ENCODE measurements at places on chromosomes 1 and 21. TPM values are rescaled to one million over a fixed set of nuclear protein-coding genes. Genes with fewer than 3 reads are reported as not detected.

The AIRE gene
- 0.03 TPM for polyA plus RNA-seq

DNA sequence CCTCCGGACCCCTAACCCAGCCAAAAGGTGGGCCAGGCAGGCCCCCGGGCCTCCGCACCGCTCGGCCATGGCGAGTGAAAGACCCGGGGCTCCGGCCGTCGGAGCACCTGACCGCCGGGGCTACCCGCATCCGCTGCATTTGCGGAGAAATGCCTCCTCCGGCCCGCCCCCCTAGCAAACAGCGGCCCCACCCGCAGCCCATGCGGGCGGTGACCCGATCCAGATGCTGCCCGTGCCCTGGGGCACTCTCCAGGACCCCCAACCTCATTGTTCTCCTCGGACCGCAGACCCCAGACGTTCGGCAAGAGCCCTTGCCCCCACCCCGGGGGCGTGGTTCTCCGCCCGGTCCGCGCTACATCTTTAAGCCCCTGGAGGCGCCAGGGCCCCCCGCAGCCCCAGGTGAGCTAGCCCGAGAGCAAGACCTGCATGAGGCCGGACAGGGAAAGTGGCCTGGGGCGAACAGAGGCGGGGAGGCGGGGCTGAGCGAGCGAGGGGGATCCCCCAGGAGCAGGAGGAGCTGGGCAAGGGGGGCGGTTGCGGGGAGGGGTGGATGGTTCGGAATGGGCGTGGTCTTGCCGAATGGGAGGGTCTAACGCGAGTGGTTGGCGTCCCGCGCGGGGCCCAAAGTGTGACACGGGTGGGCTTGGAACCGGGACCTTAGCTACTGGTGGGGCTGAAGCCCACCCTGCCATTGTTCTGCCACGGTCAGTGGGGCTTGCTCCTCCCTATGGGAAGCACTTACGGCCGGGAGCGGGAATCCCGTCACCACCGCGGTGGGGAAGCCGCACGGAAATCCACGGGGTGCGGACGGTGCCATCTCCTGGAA is 6.3 kb upstream of the CRYBG2 start:
- DNase-seq = no peak

The PTAFR gene
- polyA plus RNA-seq = 5.3 TPM

DNA sequence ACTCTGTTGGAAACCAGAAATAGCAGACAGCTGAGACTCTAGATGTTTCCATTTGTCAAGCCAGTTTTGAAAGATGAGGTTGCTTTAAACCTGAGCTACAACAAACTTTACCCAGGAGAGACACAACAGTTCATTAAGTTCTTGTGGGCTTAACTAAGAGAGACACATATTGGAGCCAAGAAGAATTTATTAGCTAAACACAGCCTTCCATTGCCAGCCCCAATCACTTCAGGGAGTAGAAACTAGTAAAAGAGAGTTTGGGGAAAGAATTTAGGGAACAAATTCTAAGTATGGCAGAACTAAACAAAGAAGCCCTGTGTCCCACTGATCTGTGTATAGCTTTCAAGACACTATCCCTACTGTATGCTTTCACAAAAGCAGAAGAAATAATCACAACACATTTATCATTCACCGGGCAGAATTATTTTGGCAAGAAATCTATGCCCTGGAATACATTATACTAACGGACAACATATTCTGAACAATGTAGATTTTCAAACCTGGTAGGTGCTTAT is 87.3 kb upstream of the KAZN start:
- DNase-seq = no peak

GRCh38 chr1:9874959-9875635 is 35.0 kb downstream of the CTNNBIP1 start:
- DNase-seq = no peak

The RUNX3 gene
- polyA plus RNA-seq = 2.5 TPM

DNA sequence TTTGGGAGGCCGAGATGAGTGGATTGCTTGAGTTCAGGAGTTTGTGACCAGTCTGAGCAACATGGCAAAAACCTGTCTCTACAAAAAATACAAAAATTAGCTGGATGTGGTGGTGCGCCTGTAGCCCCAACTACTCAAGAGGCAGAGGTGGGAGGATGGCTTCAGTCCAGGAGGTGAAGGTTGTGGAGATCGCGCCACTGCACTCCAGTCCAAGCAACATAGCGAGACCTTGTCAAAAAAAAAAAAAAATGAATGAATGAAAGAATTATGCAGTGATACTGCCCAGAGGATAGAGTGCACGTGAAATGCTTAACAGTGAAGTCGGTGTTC is 429 bp upstream of the DPH2 start:
- DNase-seq = no peak

DNA sequence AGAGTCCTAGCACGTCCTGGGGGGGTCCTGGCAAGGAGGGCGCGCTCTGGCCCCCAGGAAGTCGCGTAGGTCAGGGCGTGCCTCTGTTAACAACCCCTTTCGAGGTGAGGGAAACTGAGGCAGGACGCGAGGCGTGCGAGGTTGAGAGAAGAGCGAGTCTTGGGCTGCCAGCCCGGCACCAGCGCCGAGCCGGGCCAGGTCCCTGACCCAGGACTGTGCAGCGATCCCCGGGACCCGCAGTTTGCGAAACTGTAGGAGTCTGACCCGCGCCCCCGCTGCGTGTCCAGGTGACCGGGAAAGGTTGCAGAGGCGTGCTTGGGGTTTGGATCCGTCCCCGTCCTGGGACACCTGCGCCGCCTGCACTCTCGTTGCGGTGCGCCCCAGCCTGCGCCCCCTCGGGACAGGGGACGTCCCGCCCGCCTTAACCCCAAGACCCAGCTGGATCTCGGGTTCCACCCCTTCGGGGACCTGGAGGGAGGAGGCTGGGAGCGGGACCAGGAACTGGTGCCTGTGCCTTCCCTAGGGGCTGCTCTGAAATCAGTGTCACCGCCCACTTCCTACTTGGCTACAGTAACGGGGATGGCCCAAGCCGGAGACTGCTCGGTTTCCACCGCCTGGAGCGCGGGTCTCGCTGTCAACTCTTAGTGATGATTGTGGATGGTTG is 493 bp downstream of the DISC1 start:
- DNase-seq = no peak

- DNase-seq = no peak
Observed at GRCh38 chr1:155174324-155175280, 953 bp downstream of the TRIM46 start.

DNA sequence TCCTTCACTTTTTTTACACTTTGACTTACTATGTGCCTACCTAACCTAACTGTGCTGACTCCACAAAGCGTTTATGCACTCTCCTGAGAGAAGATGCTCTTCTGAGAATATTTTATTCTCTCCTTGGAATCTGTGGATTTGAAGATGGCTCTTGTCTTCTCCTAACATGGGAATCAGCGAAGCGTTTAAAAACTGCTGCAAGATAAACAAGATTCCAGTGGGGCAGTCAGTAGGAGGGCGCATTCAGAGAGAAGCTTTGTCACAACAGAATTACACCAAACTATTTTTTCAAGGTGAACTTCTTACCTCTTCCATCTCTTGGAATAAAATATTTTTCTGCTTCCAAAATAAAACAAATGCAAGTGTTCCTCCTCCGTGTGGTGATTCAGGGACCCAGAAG is 113.1 kb downstream of the FOXD2 start:
- DNase-seq = no peak

DNA sequence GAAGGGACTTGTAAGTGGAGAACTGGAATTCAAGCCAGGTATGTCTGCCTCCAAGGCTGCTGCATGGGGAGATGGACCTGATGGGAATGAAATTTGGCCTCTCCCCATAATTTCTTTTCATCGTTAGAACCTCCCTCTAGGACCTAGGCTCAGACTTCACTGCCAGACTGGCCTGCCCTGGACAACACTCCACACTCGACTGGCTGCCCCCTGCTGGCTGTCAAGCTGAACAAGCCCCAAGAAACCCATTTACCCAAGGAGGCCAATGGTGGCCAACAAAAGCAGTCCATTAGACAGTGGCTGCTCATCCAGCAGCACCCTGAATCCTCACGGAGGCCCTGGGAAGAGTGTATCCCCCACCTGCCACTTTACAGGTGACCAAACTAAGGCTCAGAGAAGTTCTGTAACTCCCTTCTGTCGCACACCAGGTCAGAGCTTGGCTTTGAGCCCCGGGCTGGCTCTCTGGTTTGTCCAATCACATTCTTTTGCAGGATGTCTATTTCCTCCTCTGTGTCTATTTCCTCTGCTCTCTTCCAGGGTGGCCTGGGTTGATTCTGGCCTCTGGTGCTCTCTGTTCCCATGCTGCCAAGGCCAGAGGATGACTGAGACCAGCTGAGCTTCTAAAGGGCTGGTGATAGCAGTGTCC is 3.8 kb downstream of the RNF186 start:
- DNase-seq = no peak

The SFN gene
- polyA plus RNA-seq = 23.5 TPM

The VTCN1 gene
- polyA plus RNA-seq = 0.70 TPM

DNA sequence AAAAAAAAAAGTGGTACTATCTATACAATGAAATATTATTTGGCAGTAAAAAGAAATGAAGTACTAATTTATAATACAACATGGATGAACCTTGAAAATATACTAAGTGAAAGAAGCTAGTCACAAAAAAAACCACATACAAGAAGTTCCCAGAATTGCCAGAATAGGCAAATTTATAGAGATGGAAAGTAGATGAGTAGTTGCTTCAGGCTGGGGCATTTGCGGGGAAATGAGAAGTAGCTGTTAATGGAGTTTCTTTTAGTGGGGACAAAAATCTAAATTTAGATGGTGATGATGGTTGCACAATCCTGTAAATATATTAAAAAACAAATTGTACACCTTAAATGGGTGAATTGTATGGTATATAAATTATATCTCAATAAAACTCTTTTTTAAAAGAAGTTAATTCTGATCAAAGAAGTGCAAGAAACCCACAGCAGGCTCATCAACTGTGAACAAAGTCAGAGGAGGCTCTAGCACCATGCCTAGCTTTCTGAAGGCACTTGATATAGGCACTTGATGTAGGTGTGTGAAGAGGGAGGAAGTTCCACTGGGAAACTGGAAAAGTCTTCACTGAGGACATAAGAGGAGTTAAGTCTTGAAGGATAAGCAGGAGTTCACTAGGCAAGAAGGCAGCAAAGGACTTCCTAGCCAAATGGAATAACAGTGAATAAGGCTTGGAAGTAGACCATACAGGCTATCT is 52.5 kb downstream of the DMAP1 start:
- no peak for DNase-seq

GRCh38 chr21:41478319-41479177 is 29.4 kb downstream of the TMPRSS2 start:
- no peak for DNase-seq

The AADACL4 gene
- not detected for polyA plus RNA-seq

The SLAMF9 gene
- polyA plus RNA-seq = not detected

GRCh38 chr1:147891088-147891487 is 11.5 kb upstream of the GJA8 start:
- no peak for DNase-seq

DNA sequence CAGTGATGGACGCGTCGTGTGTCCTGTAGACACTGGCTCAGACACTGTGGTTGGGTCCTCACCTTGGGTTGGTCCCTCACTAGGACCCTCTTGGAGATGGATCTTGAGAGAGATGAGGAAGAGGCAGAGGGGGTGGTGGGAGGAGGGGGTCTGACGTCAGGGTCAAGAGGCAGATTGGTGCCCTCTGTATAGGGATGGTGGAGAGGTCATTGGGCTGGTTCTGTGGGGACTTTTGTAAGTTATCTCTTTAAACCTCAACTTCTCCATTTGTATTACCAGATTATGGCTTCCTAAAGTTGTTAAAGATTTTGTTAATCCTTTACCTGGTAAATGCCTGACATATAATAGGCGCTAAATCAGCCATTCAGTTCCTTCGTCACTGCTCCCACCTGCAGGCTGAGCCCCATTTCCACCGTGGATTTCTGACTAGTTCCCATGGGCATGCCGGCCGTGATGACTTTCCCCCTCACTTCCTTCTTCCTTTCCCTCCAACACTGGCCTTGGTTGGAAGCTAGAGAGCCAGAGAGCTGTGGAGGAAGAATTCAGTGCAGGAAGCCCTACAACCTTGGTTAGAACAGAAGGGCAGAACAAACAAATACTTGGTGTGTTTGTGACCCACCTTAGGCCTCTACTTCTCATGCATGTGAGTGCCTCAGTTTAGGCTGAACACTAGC is 8.6 kb downstream of the H6PD start:
- no peak for DNase-seq

The BTF3L4 gene
- polyA plus RNA-seq = 42.4 TPM

Measured in urinary bladder (tissue), 4 donors.